Activated CD4-positive, alpha-beta T cell treated with anti-CD3 and anti-CD28 coated beads, Interleukin-2, amount 50 U/mL, for 16 hours (primary cell): ENCODE measurements at places on chromosomes 13 and 19.

- DNase-seq: peak; percentile 71
Observed at GRCh38 chr13:50892210-50892944, 17.2 kb upstream of the RNASEH2B start.

- no peak for DNase-seq
Observed at GRCh38 chr13:32254416-32254815, 60.7 kb downstream of the ZAR1L start.

- no peak for DNase-seq
Observed at GRCh38 chr19:55591555-55591954, 7.8 kb downstream of the FIZ1 start.

GRCh38 chr13:107680115-107680514 lies 535.2 kb downstream of the LIG4 start:
- no peak for DNase-seq

- no peak for DNase-seq
Observed at GRCh38 chr13:101492251-101492910, 39.9 kb downstream of the ITGBL1 start.

- no peak for DNase-seq
Observed at GRCh38 chr19:6768236-6768785, 1.1 kb upstream of the SH2D3A start.

DNA sequence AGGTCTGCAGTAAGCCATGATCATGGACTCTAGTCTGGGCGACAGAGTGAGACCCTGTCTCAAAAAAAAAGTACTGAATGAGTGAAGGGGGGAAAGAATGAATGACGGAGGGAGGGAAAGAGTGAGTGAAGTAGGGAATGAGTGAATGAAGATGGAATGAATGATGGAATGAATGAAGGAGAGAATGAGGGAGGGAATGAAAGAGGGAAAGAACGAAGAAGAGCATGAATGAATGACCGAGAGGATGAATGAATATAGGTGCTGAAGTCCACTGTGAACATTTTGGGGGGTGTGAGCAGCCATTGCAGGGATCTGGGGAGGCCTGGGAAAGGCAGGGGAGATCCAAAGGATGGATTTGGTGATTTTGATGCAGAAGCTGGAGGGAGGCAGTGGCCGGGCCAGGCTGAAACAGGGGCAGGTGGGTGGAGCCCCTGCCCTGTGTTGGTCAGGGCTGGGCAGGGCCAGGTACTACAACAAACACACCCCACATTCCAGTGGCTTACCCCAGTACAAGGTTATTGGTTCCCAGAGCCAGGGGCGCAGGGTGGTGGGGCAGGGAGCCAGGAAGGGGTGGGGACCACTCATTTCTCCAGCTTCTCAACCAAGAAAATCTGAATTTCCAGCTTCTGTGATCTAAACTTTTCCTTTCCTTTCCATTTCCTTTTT lies 14.3 kb downstream of the SLC27A1 start:
- DNase-seq: no peak

DNA sequence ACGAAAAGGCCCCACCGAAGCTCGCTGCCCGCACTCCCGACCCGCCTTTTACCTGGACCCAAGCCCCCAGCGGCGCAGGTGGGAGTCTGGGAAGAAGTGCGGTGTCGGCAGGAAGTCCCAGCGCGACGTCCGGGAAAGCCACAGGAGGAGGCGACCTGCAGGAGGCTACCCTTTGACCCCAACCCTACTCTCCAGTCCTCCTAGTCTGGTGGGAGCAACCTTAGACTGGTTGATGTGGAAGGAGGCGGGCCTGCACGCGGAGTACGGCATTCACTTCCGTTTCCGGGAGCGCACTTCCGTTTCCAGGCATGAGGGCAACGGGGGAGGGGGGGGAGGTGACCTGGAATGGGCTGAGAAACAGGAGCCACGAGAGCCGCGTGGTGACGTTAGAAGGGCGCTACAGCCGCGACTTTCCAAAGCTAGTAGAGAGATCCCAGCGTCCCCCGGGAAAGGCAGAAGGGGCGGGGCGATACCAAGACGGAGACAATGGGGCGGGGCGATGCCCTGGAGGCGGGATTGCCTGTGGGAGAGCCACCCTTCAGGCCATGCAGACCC lies 28.5 kb downstream of the ZNF266 start:
- DNase-seq: peak; percentile 26

- no peak for DNase-seq
Observed at GRCh38 chr19:53903055-53903680, 5.9 kb upstream of the CACNG7 start.

GRCh38 chr19:24081056-24081455 lies 5.9 kb upstream of the ZNF254 start:
- no peak for DNase-seq

- peak; percentile 73 for DNase-seq
Observed at GRCh38 chr19:36973021-36973843, 57.1 kb downstream of the ZNF568 start.

GRCh38 chr13:36124236-36124822 lies 6.9 kb downstream of the DCLK1 start:
- DNase-seq: no peak

- no peak for DNase-seq
Observed at GRCh38 chr19:13670846-13671245, 93.5 kb upstream of the MRI1 start.

DNA sequence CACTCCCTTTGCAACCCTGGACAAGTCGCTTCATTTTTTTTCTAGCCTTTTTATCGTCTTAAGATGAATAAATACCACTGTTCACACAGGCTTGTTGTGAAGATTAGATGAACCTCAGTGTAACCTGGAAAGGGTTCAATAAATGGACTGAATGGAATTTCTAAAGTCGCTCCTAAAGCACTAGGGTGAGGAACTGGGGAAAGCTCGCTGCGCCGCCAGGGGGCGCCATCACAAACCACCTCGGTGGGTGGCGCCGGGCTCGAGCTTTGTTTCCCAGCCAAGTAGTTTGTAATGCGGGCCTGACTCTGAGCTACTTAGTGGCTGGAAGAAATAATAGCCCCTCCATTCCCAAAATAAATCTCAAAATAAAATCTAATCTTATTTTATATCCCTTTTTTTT lies 2.2 kb upstream of the CEACAM6 start:
- peak; percentile 70 for DNase-seq

DNA sequence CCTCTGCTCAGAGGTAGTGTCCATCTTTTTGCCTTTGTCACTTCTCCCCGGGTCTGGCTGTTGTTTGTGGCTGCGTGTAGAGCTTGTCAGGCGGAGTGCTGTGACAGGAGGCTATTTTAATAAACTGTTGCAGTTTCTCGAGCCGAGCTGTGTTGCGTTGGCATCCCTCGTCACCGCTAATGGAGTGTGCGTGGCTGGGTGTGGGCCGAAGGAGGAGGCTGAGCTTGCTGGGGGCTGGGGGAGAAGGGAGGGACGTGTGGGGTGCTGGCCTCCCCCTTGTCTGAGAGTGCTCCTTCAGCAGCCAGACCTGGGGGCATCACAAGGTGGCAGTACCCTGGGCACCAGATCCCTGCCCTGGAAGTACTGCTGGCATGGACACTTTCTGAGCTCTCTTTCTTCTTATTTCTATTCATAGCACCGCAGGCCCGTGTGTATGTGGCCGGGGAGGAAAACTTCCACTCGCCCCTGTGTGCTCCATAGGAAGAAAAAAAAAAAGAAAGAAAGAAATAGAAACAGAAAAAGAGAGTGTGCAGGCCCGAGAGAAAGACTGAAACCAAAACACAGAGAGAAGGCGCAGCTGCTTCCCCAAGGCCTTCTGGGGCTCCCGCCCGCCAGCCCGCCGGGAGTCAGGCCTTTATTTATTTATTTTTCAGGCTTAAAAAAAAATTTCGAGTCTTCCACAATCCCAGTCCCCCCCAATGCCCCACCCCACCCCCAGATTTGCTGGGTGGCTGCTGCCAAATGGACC lies 27.0 kb downstream of the NFIX start:
- DNase-seq: no peak

- no peak for DNase-seq
Observed at GRCh38 chr13:113317031-113317430, 20.0 kb downstream of the LAMP1 start.

- DNase-seq: no peak
Observed at GRCh38 chr13:101869553-101869952, 417.1 kb downstream of the ITGBL1 start.

- DNase-seq: no peak
Observed at GRCh38 chr13:113421673-113422270, 31.5 kb downstream of the ADPRHL1 start.

- no peak for DNase-seq
Observed at GRCh38 chr13:112182846-112183531, 116.0 kb downstream of the SOX1 start.

- no peak for DNase-seq
Observed at GRCh38 chr19:54392105-54392504, 23.2 kb upstream of the TTYH1 start.

DNA sequence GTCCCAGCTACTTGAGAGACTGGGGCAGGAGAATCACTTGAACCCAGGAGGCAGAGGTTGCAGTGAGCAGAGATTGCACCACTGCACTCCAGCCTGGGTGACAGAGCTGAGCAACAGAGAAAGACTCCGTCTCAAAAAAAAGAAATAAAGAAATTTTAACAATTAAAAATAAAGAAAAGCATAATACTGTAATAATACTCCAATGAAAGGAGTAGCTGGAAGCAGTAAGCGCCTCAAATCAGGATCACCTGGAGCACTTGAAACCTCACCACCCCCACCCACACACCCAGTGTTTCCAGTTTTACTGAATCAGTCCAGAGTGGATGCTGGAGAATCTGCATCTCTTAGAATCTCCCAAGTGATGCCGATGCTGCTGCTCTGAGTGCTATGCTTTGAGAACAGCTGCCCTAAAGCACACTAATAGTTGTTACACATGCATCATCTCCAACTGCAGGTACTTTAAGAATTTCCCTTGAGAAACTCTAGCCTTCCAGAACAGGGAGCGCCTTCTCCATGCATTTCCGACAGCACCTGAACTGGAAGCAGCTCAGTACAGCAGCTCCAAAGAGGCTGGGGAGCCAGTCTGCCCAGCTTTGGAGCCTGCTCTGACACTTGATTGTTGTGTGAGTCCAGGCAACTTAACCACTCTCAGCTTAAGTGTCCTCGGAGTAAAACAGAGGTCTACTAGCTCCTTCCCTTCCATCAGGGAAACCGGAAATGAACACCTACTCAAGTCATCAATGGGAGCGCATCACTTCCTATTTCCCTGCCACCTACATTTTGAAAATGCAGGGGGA lies 2.9 kb downstream of the ABCC4 start:
- DNase-seq: no peak

DNA sequence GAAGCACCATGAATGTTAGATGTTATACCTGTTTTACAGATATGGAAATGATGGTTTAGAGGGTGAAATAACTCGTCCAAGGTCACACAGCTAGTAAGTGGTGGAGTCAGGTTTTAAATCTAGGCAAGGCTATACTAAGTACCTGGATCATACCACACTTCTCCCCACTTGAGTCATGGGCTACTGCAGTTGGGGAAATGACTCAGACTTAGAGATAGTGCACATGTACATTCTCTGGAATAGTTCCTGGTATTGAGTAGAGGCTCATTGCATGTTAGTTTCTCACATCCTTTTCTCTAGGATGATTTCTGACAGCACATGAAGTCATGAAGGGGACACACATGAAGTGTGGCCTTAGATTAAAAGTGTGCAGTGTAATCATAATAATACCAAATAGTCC lies 76.2 kb upstream of the TNFSF11 start:
- peak; percentile 91 for DNase-seq

DNA sequence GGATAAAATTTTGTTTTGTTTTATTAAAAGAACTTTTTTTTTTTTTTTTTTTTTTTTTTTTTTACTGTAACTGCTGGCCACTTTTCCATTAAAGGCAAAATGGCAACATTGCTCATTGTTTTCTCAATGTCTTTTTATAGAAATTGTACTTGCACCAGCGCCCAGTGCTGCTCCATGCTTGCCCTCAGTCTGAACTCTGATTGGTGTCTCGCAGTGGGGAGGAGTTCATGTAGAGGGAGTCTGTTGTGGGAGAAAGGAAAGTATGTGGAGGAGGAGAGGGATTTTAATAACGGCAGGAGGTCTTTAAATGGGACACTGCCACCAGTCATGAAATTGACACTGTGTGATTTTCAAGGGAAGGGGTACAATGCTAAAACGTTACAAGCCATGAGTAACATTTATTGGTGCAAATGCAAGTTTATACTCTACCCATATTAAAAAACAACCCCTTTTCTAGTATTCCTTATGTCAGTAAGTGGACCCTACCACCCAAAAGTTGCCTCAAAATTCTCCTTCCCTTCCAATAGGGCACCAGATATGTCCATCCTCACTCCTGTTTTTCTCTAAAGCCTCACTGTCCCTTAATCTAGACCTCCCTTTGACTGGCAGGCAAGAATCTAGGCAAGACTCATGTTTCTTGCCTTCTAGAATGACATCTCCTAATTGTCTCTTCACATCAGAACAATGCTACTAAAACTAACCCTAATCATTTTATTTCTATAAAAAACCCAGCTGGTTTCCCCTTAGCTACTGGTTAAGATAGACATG lies 3.2 kb downstream of the RASL11A start:
- no peak for DNase-seq

- no peak for DNase-seq
Observed at GRCh38 chr19:16261584-16262368, 62.9 kb upstream of the KLF2 start.

DNA sequence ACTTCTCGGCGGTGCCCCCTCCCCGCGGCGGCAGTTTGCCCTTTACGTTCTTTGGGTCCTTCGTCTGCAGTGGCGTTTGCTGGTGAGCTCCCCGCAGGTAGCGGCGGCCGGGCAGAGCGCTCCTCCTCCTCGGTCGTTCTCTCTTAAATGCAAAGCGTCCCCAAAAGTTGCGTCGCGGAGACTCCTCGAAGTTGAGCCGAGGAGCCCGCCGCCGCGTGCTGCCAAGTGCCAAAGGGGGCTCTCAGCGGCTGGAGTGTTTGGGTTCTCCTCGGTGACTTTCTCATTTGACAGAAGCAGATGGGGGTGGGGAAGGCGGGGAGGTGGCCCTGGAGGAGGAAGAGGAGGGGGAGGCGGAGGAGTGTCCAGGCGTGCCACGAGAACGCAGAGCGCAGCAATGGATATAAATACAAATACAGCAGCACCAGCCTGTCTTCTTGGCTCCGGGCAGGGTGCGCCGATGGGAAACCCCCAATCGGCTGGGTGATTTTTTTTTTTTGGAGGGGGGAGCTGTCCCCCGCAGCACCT lies at the start of gene SOX21:
TSS of gene SOX21 (minus strand) at position 259 of the 525 bp plus-strand sequence. CDS start 496 bp downstream, outside the sequence.
- DNase-seq: no peak

GRCh38 chr13:82076496-82076895 lies 1735.6 kb upstream of the SPRY2 start:
- no peak for DNase-seq

DNA sequence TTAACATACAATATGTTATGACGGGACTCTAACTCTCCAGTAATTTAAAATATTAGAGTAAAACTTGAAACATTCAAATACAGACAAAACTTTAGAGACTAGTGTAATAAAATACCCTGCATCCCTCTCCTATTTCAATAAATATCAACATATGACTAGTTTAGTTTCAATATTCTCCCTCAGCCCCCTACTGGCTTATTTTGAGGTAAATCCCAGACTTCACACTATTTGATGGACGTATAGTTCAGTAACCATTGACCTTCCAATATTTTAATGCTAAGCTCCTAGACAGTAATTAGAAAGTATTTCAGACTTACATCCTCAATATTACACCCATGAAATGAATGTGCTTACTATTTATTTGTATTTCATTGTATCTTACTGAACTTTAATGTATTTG lies 180.7 kb upstream of the STARD13 start:
- DNase-seq: no peak
